Epithelial cell of alveolus of lung (primary cell): ENCODE measurements at places on chromosomes 3 and 15. TPM values are rescaled to one million over a fixed set of nuclear protein-coding genes. Genes with fewer than 3 reads are reported as not detected.

Gene CSTA
- total RNA-seq, result 0.88 and 2.1 TPM in 2 replicates

Gene PYDC2
- not detected in 2 replicates for total RNA-seq

Gene PIGBOS1
- total RNA-seq, result 10.0 and 15.6 TPM in 2 replicates

Gene BTBD1
- 70.6 and 75.0 TPM in 2 replicates for total RNA-seq

Gene KY
- 0.13 and 0.16 TPM in 2 replicates for total RNA-seq

Gene IQSEC1
- 9.6 and 13.9 TPM in 2 replicates for total RNA-seq

Gene TNNC1
- total RNA-seq, result 0.26 and 4.8 TPM in 2 replicates

Gene TCAIM
- 27.5 and 31.0 TPM in 2 replicates for total RNA-seq

Gene SLC9A9
- total RNA-seq, result 5.3 and 17.0 TPM in 2 replicates

Gene MOBP
- total RNA-seq, result not detected in 2 replicates

Gene MYEF2
- total RNA-seq, result 2.6 and 4.1 TPM in 2 replicates

Gene SPTBN5
- under 0.01 and 0.24 TPM in 2 replicates for total RNA-seq

Gene SORD
- total RNA-seq, result 18.5 and 22.7 TPM in 2 replicates

Gene SHF
- 3.2 and 15.4 TPM in 2 replicates for total RNA-seq

Gene DET1
- 5.3 and 10.7 TPM in 2 replicates for total RNA-seq

Gene PRSS50
- not detected in 2 replicates for total RNA-seq

Gene TYRO3
- total RNA-seq, result 10.1 and 12.4 TPM in 2 replicates

Gene KAT2B
- total RNA-seq, result 6.3 and 7.2 TPM in 2 replicates

Gene ADAMTSL3
- 1.3 and 4.2 TPM in 2 replicates for total RNA-seq

Gene C3orf62
- total RNA-seq, result 1.5 and 1.7 TPM in 2 replicates

Gene CLRN1
- total RNA-seq, result not detected in 2 replicates

Gene ADGRG7
- not detected in 2 replicates for total RNA-seq

Gene CRYGS
- 0.88 and 1.0 TPM in 2 replicates for total RNA-seq

Gene LRRC2
- total RNA-seq, result 0.65 and 2.2 TPM in 2 replicates

Gene ABHD6
- total RNA-seq, result 7.2 and 8.0 TPM in 2 replicates

Gene TIMP4
- total RNA-seq, result 4.9 and 15.6 TPM in 2 replicates

Gene MCTP2
- total RNA-seq, result 2.2 TPM in 2 replicates
